ENCODE measurements at places on chromosomes 6 and 20. TPM values are rescaled to one million over a fixed set of nuclear protein-coding genes. Genes with fewer than 3 reads are reported as not detected.

ANGPT4 gene
- not detected for total RNA-seq

NPEPL1 gene
- 36.9 TPM for total RNA-seq

SLC26A8 gene
- not detected for total RNA-seq

LY6G6D gene
- not detected for total RNA-seq

TSBP1 gene
- not detected for total RNA-seq

TMEM244 gene
- total RNA-seq = not detected

TCF21 gene
- total RNA-seq = 0.41 TPM

CD93 gene
- 604 TPM for total RNA-seq

BMP2 gene
- 26.9 TPM for total RNA-seq

HLA-DMB gene
- 1.8 TPM for total RNA-seq

PM20D2 gene
- total RNA-seq = 6.8 TPM

OCSTAMP gene
- not detected for total RNA-seq

ZC3H12D gene
- total RNA-seq = not detected

KCNQ5 gene
- 1.6 TPM for total RNA-seq

SLC17A3 gene
- total RNA-seq = not detected

DEFB125 gene
- total RNA-seq = not detected

CLPSL1 gene
- total RNA-seq = not detected

SLC32A1 gene
- total RNA-seq = not detected

PPP1R14C gene
- 3.0 TPM for total RNA-seq

MUCL3 gene
- not detected for total RNA-seq

TASP1 gene
- 4.6 TPM for total RNA-seq

SLC52A3 gene
- total RNA-seq = not detected

CST2 gene
- not detected for total RNA-seq

THBS2 gene
- 2.6 TPM for total RNA-seq

KHDC1 gene
- 2.9 TPM for total RNA-seq

SMOC2 gene
- not detected for total RNA-seq

TRIM38 gene
- 12.3 TPM for total RNA-seq

PRSS16 gene
- 0.05 TPM for total RNA-seq

HLA-DOB gene
- 1.2 TPM for total RNA-seq

GJA10 gene
- total RNA-seq = not detected

HLA-DQB1 gene
- total RNA-seq = 0.10 TPM

PKIB gene
- total RNA-seq = 8.5 TPM

PBOV1 gene
- total RNA-seq = not detected

SPATS1 gene
- not detected for total RNA-seq

PRDM13 gene
- total RNA-seq = not detected

ZBP1 gene
- total RNA-seq = not detected

ACAT2 gene
- 19.4 TPM for total RNA-seq

CHRNA4 gene
- not detected for total RNA-seq

TBC1D20 gene
- total RNA-seq = 27.8 TPM

PACRG gene
- total RNA-seq = 0.23 TPM

OTOR gene
- total RNA-seq = not detected

PDE10A gene
- 10.0 TPM for total RNA-seq

GDAP1L1 gene
- not detected for total RNA-seq

MLN gene
- total RNA-seq = not detected

ASXL1 gene
- total RNA-seq = 35.4 TPM

PCNA gene
- 102 TPM for total RNA-seq

CD83 gene
- total RNA-seq = 3.9 TPM

NINL gene
- 9.7 TPM for total RNA-seq

EDN3 gene
- total RNA-seq = not detected

ELMO2 gene
- total RNA-seq = 38.8 TPM

TTI1 gene
- 12.9 TPM for total RNA-seq

KCNK16 gene
- not detected for total RNA-seq

RBBP9 gene
- total RNA-seq = 20.0 TPM

CST5 gene
- not detected for total RNA-seq
